Vagina (tissue), 2 donors: ENCODE measurements at places on chromosomes 4 and X.

DNA sequence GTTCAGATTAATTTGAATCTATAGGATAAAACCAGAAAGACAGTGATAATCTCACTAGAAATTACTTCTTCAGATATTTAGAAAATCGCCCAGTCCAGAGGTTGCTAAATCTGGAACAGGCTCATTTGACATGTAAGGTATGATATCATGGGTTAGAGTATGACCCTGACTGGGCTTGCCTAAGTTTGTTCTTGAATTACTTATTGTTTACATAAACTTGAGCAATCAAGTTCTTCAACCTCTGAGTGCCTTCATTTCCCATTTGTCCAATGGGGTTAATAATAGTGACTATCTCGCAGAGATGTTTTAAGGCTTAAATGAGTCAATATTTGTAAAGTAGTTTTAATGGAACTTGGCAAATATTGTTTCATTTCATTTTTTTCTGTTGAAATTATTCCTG is 1947.6 kb upstream of the IGFBP7 start:
- DNase-seq = no peak

DNA sequence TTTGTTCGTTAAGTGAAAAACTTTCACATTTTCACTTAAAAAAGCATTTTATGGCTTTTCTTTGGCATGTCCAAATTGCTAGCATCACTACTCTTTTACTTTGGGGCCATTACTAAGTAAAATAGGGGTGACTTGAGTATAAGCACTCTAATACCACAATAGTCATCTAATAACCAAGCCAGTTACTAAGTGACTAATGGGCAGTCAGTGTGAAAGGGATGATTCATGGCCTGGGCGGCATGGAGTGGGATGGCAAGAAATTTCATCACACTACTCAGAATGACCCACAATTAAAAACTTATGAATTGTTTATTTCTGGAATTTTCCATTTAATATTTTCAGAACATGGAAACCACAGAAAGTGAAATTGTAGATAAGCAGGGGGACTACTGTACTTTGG is 60.9 kb downstream of the BMP15 start:
- DNase-seq = no peak

DNA sequence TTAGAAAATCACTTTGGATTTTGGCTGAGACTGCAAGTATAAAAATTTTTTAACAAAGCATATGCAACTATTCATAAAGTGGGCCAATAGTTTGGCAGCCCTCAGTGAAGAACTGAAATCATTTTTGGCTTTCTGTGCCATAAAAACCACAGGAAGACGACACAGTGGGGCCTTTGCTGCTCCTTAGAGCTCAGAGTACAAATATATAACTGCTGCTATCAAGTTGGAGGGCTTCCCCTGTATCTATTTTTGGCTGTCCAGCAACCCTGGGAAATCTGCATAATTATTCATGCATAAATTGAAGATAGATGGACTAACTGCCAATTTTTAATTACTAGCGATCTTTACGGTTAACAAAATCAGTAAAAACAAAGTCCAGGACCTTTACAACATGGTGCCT is 51.5 kb upstream of the FTHL17 start:
- DNase-seq = no peak

- no peak for DNase-seq
Measured at GRCh38 chrX:19852014-19853005, 35.1 kb downstream of the SH3KBP1 start.

DNA sequence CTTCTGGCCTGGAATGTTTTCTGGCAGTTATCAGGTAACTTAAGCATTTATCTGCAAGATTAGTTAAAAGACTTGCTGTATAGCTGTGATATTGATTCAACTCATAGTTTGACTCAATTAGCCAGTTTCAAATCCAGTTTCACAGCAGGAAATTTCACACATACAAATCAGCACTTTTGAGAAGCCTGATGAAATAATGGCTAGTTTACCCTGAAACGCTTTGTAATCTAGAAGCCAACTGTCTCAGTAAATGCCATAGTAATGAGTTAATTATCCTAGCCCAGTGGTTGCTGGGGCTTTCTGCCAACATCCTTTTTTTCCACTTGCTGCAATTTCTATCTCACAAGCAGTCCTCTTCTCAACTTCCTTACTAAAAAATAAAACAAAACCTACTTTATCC is 53.1 kb downstream of the ARHGEF38 start:
- no peak for DNase-seq

DNA sequence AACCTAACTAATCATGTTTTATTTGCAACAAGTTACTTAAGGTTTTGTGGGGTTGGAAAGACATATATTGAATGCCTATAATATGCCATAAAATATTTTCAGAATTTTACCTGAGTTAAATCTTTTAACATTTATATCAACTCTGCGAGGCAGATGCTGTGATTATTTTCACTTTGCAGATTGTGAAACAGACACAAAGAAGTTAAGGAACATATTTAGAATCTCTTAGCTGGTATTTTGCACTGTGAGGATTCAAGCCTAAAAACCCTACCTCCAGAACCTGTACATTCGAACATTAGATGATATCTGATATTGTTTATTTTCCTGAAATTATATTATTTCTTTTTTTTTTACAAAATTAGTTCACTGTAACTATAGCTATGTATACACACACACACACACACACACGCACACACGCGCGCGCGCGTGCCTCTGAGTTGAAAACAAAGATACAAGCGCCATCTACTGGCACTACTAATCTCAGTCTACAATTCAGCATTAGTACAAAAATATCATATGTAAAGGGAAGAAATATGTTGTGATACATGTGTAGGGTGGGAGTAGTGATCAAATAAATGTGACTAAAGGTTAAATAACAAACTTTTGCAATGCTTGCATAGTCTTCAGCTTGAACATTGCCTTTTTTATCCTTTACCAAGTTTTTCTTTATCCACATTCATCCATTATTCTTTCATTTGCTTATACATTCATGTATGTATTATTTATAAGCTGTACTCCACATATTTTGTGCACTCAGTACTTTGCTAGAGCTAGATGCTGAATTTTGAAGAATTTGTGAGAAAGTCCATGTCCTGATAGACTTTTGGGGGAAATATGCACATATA is 61.5 kb downstream of the ANXA10 start:
- no peak for DNase-seq

GRCh38 chr4:139908636-139909437 is 243.2 kb downstream of the MGST2 start:
- DNase-seq = no peak
